Subcutaneous preadipocyte (primary cell): ENCODE measurements at places on chromosomes 7 and 10. TPM values are rescaled to one million over a fixed set of nuclear protein-coding genes. Genes with fewer than 3 reads are reported as not detected.

Gene ASIC3
- 0.20 and 0.37 TPM in 2 replicates for total RNA-seq

Gene PRSS37
- not detected in 2 replicates for total RNA-seq

Gene SLC29A3
- total RNA-seq = 2.7 and 2.9 TPM in 2 replicates

Gene OR13A1
- total RNA-seq = not detected in 2 replicates

Gene TRPV6
- total RNA-seq = not detected in 2 replicates

Gene CABCOCO1
- 0.20 and 0.37 TPM in 2 replicates for total RNA-seq

Gene CXCL12
- 0.20 and 8.8 TPM in 2 replicates for total RNA-seq

Gene TYW1B
- 2.6 and 7.8 TPM in 2 replicates for total RNA-seq

Gene PHYHIPL
- not detected in 2 replicates for total RNA-seq

Gene SPDYE6
- not detected in 2 replicates for total RNA-seq

Gene MICALL2
- 19.1 and 23.9 TPM in 2 replicates for total RNA-seq

Gene IGF2BP3
- total RNA-seq = 16.5 and 76.8 TPM in 2 replicates

Gene LHPP
- 8.0 and 8.8 TPM in 2 replicates for total RNA-seq

Gene INMT
- total RNA-seq = 4.5 and 7.0 TPM in 2 replicates

Gene COL13A1
- total RNA-seq = 1.1 and 4.3 TPM in 2 replicates

Gene CPA2
- total RNA-seq = not detected in 2 replicates

Gene AKR1C8
- not detected in 2 replicates for total RNA-seq

Gene SEMA3C
- total RNA-seq = 118 and 191 TPM in 2 replicates
